Dermis blood vessel endothelial cell (primary cell): ENCODE measurements at places on chromosomes 4 and X. TPM values are rescaled to one million over a fixed set of nuclear protein-coding genes. Genes with fewer than 3 reads are reported as not detected.

DNA sequence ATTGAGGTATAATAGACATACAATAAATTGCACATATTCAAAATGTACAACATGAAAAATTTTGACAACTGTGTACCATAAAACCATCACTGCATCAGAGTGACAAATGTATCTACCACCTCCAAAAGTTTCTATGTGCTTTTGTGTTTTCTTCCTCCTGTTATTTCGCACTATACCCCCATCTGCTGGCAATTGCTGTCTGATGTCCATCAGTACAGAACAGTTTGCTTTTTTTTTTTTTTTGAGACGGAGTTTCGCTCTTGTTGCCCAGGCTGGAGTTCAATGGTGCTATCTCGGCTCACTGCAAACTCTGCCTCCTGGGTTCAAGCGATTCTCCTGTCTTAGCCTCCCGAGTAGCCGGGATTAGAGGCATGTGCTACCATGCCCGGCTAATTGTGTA, 154.3 kb upstream of the GIMD1 start:
- peak; percentile 17 for DNase-seq

GRCh38 chr4:107825072-107825824, 516 bp downstream of the SGMS2 start:
- DNase-seq = peak; percentile 70

GRCh38 chr4:156970501-156971164, 966 bp downstream of the PDGFC start:
- peak; percentile 70 for DNase-seq

DNA sequence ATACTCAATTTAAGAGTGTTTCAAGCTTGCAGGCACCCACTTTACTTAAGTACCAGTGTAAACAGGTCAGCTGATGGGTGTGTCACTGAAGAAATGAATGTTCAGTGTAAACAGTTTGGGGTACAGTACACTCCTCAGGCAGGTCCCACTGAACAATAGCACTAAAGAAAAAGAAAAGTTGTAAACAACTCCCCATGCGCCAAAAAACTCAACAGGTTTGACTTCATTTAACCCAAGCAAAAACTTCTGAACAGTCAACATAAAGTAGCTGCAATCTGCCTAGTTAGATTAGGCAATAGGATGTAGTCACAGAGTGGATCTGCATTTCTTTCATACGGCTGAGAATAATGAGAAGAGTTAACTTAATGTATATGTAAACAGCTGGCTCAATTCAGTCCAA, 93.2 kb downstream of the FAM13A start:
- DNase-seq = no peak

DNA sequence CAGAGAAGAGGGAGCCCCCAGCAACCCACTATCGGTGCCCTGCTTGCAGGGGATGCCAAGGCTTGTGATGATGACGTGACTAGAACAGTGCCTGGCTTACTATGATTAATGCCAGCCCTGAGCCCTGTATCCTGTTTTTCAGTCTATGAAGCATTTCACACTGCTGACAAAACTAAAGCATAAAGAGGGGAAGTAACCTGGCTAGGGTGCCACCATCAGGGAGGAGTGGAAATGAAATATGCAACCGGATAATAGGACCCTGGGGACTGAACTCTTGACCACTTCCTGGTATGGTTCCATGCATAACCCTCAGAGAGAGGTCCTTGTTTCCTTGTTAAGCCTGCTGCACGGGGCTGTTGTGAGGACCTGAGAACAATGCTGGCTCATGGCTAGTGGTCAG, 50.3 kb downstream of the MED28 start:
- DNase-seq = peak; percentile 42

DNA sequence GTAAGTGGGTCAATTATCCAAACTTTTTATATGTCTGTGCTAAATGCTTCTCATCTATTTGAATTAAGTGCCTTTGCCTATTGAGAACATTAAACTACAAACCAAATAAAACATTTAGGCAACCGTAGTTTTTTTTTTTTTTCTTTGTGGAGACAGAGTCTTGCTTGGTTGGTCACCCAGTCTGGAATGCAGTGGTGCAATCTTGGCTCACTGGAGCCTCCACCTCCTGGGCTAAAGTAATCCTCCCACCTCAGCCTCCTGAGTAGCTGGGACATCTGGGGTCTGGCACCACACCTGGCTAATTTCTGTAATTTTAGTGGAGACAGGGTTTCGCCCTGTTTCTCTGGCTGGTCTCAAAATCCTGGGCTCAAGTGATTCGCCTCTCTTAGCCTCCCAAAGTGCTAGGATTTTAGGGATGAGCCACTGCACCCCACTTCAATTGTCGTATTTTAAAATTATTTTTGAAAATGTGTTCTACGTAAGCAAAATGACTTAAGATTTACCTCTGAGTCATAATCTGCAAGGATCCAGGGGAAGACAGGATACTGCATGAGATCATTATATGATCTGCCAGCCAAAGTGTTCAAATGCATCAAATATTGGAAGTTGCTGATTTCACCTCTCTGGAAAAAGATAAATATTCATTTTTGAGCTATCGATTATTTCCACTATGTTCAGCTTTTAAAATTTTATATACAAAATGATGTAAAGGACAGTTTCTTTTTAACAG, 125.6 kb downstream of the CDS1 start:
- peak; percentile 28 for DNase-seq

- no peak for DNase-seq
These were observed 34.7 kb downstream of the CCNI start for GRCh38 chr4:77040854-77041725.

GRCh38 chr4:738781-739280, 33.2 kb downstream of the PCGF3 start:
- no peak for DNase-seq

DNA sequence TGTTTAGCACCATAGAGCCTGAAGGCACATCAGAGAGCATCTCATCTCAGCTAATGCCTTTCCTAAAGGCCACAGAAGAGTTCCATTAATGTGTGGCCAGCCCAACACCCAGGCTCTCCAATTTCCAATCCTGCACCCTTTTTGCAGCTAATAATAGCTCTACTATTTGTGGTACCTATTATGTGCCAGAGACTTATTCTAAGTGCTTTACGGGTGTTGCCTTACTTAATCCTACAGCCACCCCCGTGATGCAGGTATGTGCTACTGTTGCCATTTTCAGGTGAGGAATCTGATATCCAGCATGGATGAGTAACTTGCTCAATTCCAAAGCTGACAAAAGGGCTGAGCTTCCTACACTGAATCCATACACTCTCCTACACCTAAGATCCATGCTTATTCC, 217.6 kb upstream of the GALNT7 start:
- no peak for DNase-seq

- no peak for DNase-seq
These were observed 47.8 kb downstream of the ACOX3 start for GRCh38 chr4:8392591-8393190.

DNA sequence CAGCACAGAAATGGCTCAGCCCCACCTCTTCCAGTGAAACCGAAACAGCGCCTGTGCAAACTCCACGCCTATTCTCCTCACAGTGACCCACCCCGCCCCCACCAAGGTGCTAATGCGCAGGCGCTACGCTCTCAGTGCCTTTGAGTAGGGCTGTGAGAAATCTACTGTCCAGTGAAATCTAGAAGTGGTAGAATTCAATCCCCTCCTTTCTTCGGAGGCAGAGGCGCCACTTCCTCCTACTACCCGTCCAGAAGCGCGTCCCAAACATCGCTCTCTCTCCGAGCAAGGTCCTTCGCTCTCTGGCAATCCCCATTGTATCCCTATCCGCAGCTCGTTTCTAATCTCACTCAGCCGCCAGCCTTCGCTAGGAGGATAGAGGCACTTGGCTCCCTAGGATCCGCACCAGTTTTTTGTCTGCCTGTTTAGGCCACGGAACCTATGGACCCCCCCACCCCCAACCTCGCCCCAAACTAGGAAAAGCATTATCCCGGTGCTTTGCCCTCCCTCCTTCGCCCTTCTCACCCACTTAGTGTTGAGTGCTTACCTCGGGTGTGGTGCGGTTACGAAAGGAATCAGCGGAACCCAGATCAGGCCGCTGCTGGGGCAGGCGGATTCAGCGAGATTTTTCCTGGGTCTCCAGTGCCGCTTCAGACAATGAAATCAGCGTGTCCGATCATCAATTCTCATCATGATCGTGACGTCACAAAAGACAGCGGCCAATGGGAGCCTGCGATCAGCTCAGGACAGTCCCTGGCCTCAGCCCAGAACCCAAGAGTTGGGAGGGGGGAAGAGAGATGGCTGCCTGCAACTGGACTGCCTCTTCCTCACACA, at the start of gene HDX:
Gene HDX, minus strand, starts transcription at position 656 of the 831 bp plus-strand sequence. CDS start 27,056 bp downstream, outside the sequence.
- peak; percentile 86 for DNase-seq

DNA sequence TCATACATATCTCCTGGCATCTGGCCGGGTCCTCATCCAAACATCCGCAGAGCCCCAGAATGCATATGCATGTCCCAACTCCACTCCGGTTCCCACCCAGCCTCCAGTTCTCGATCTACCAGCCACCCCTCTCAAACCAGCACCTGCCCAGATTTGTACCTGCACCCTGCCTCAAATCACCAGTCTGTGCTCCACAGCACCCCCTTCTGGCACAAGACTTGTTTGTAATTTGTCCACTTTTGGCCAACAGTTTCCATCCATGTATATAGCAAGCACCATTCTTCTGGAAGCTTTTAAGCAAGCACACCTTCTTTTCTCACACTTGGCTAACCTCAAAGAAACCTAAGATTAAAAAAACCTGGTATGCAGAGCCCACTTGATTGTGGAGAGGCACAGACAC, 644.1 kb downstream of the MID1IP1 start:
- peak; percentile 32 for DNase-seq

GRCh38 chr4:47383829-47384427, 79.6 kb downstream of the COMMD8 start:
- peak; percentile 43 for DNase-seq

DNA sequence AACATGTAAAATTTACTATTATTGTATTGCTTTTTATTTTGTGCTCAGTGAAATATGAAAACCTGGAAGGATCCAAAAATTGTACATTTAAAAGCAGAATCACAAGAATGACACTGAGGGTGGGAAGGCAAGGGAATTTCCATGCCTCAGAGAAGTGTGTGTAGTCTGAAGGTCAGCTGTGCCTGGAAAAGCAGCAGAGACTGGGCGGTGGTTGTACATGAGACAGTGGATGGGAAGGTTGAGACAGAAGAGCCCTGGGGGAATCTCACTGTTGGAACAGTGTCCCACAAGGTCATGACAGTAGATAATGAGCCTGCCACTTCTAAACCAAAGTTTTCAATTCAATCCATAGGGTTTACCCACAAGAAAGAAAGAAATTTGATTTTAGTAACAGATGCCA, 17.1 kb upstream of the ANTXR2 start:
- no peak for DNase-seq

- DNase-seq = no peak
These were observed 274.3 kb upstream of the IL1RAPL1 start for GRCh38 chrX:28312965-28313364.

DNA sequence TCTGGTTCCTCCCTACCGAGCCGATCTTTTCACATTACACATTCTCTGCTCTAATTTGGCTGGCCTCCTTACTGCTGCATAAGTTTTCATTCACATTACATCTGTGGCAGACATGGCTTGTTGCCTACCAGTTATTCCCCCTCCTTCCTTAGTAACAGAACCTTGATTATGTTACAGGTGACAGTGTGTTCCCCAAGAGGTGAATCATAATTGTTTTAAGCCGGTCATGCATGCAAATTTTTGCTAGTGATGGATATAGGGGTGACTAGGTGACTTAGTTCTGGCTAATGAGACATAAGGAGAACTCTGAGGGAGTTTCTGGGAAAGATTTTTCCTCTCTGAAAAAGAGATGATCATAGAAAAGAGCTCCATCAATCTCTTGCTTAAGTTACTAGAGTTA, 8.4 kb upstream of the LAMP2 start:
- no peak for DNase-seq

DNA sequence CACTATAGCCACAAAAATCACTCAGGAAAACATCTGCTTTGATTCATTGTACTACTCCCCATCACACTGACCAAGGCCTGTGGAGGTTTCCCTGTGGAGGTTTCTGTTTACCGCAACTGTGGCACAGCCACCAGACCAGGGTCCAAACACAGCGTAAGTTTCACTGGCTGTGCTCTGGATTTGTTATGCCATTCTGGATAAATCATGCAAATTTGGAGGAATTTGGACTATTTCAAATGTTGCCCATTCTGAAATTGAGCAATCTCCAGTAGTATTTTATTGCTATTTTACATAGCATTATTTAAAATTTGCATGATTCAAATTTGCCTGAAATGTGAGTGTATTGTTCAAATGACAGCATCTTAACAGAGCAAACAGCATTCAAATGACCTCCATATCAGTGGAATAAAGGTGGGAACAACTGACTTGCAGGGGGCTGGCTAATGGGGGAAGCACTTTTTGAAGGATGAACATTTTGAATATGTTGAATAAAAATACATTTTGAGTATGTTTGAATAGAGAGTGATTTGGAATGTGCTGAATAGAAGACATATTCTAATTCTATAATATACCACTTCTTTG, 66.1 kb upstream of the ACSL1 start:
- DNase-seq = no peak

DNA sequence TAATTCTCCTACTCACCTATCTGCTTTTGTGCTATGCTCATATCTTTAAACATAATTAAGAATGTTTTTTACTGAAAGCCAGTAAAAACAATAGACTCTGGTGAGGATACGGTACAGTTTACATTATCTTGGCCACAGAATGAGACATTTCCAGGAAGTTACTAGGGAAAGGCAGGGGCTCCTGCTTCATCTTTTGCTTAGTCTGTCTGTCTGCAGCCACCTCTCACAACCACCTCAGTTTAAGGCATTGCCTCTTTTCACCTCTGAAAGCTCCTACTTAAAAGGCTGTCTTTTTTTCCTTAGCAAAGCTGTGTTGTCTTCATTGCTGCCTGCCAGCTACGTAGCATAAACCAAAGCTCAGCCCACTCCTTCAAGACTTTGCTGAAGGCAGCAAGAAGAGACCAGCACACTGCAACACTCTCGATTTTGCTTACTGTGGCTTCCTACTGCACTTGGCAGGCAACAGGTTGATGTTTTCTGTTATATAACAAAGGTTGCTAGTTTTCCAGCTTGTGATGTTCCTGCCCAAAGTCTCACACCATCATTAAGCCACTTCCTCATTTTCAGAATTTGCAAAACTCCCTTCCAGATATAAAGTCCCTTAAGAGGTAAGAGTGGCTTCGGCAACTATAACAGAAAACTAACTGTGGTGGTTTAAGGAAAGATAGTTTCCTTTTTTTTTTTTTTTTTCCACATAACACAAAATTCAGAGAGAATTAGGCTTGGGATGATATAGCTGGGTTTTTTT, 432.9 kb downstream of the GRXCR1 start:
- DNase-seq = no peak

GRCh38 chr4:79250887-79251286, 75.0 kb downstream of the NAA11 start:
- no peak for DNase-seq

- no peak for DNase-seq
These were observed 7.5 kb downstream of the CHM start for GRCh38 chrX:86039625-86040568.

OPHN1 gene
- total RNA-seq = 8.7 and 11.7 TPM in 2 replicates

FRYL gene
- 133 and 145 TPM in 2 replicates for total RNA-seq

RGN gene
- 0.34 and 0.42 TPM in 2 replicates for total RNA-seq

EGFL6 gene
- total RNA-seq = not detected in 2 replicates

CLCN4 gene
- total RNA-seq = 6.5 and 9.6 TPM in 2 replicates

RAB9B gene
- total RNA-seq = 0.56 and 0.68 TPM in 2 replicates

WNK3 gene
- total RNA-seq = 0.60 and 1.0 TPM in 2 replicates

MAGEC2 gene
- not detected in 2 replicates for total RNA-seq

NDST3 gene
- total RNA-seq = 6.5 and 6.9 TPM in 2 replicates

GYPA gene
- not detected in 2 replicates for total RNA-seq

RTL9 gene
- not detected in 2 replicates for total RNA-seq

ZCCHC12 gene
- under 0.01 and 0.05 TPM in 2 replicates for total RNA-seq
